ENCODE measurements at places on chromosomes 7 and 10. TPM values are rescaled to one million over a fixed set of nuclear protein-coding genes. Genes with fewer than 3 reads are reported as not detected.

Gene CELF2
- total RNA-seq, result 14.2 TPM

Gene ELFN1
- 0.68 TPM for total RNA-seq

Gene MACROH2A2
- 11.1 TPM for total RNA-seq

Gene CCDC7
- 7.4 TPM for total RNA-seq

Gene PCDH15
- total RNA-seq, result not detected

Gene CLRN3
- total RNA-seq, result not detected

Gene CYP2C19
- total RNA-seq, result not detected

Gene OPALIN
- not detected for total RNA-seq

Gene HOXA13
- not detected for total RNA-seq

Gene AOC1
- not detected for total RNA-seq

Gene TMEM196
- total RNA-seq, result not detected

Gene HMX2
- not detected for total RNA-seq

Gene TAS2R5
- total RNA-seq, result 0.44 TPM

Gene AFAP1L2
- total RNA-seq, result 3.1 TPM

Gene RASSF4
- 7.4 TPM for total RNA-seq

Gene DBF4
- 4.0 TPM for total RNA-seq

Gene NMT2
- 28.5 TPM for total RNA-seq

Gene TMEM209
- 7.1 TPM for total RNA-seq

Gene PAPSS2
- 95.4 TPM for total RNA-seq

Gene EGFR
- 40.8 TPM for total RNA-seq
